ENCODE measurements at places on chromosomes 5 and 9.

- no peak for DNase-seq
These were observed 180.1 kb upstream of the MVB12B start for GRCh38 chr9:126146254-126147145.

DNA sequence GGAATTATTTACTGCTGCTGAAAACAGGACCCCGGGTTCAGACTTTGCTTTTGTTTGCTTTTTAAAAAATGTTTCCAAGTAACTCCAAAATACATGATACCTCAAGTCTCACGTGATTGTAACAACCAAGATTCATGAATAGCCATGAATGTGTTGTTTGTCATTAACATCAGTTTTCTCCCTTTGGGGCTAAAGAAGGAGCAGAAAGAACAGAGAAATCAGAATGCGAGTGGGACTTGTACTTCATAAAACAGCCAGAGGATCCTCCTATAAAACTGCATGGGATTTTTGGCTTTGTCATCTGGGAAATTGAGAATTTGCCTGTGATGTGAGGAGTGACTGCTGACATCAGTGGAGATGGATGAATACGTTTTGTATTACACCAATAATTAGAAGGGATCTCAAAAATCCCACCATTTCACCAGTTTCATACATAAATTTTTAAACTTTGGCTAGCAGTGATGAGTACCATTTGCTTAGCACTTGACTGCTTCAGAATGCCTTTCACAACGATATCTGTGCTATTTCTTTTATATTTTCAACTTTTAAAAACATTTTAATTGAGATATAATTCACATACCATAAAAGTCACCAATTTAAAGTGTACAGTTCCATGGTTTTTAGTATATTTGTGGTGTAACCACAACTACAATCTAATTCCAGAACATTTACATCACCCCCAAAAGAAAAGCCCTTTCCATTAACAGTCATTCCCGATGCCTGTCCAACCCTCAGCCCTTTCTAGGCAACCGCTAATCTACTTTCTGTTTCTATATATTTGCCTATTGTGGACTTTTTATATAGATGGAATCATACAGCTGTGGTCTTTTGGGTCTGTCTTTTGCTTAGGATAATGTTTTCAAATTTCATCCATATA, 126.9 kb upstream of the ANKRD55 start:
- no peak for DNase-seq

- DNase-seq, result no peak
These were observed 83.3 kb downstream of the RAB3C start for GRCh38 chr5:58666141-58666540.

GRCh38 chr9:134683714-134684374, 42.2 kb downstream of the COL5A1 start:
- no peak for DNase-seq

Data from urothelium cell line (cell line).